ENCODE measurements at places on chromosomes 13 and 19. TPM values are rescaled to one million over a fixed set of nuclear protein-coding genes. Genes with fewer than 3 reads are reported as not detected.

DNA sequence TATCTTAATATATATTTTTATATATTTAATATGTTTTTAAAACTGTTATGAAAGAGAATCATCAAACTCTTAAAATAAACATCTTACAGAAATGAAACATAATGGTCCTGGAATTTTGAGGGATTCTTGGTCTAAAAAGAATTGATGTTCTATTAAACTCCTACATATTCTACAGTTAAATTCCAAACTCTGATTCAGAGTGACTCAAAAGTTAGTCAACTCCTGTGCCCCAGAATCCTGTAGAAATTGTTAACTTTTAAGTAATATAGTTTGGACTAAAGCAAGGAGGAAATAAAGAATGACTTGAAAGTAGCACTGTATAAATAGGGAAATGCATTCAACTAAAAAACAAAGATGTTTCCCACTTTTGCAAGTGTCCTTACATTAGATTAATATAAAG, 47.7 kb downstream of the FNDC3A start:
- no peak for DNase-seq

- DNase-seq, result no peak
Observed at GRCh38 chr19:6721138-6721474, 656 bp upstream of the C3 start.

DNA sequence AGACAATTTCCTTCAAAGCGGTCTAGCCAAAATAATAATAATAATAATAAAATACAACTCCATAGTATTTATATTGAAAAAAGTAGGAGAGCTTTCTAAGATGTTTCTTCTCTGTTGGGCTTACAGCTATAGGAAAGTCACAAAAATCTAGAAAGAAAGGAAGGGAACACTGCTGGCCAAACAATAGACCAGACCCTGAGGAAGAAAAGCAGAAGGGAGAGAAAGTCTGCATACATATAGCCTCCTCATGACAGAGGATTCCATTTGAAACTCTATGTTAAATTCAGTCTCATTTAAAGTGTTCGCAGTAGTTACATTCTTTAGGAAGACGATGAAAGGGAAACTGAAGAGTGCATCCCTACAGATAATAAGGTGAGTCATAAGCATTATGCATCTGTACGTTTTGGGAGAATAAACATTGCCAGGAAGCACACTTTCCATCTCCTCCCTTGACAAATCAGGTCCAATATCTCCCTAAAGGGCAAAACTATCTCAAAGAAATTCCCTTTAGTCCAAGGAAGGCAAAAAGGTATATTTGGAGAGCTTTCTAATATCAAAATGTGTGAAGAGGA, 86.5 kb downstream of the PCDH9 start:
- DNase-seq, result no peak

GRCh38 chr19:20315543-20315942, 148.5 kb downstream of the ZNF486 start:
- no peak for DNase-seq

The GPC5 gene
- total RNA-seq, result 0.22 TPM

DNA sequence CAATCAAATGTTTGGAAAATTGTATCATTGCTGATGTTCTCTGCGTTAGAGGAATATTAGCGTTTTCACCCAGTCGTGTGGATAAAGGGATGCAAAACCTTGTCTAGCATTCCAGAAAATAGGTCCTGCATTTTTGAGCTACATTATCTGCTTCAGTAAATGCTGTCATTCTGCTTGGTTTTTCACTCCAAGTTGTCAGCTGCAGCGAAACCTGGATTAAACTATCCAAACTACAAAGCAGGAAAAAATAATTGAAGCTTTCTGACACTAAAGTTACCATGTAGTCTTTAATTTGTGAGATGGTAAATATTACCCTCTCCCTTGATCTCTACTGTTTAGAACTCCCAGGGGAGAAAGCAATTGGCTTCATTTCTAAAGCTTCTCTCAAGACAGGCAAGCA, 1795.5 kb upstream of the PRR20A start:
- no peak for DNase-seq

The ZNF587B gene
- total RNA-seq, result 13.0 TPM

- DNase-seq, result no peak
Observed at GRCh38 chr13:109529964-109530363, 256.4 kb downstream of the IRS2 start.

DNA sequence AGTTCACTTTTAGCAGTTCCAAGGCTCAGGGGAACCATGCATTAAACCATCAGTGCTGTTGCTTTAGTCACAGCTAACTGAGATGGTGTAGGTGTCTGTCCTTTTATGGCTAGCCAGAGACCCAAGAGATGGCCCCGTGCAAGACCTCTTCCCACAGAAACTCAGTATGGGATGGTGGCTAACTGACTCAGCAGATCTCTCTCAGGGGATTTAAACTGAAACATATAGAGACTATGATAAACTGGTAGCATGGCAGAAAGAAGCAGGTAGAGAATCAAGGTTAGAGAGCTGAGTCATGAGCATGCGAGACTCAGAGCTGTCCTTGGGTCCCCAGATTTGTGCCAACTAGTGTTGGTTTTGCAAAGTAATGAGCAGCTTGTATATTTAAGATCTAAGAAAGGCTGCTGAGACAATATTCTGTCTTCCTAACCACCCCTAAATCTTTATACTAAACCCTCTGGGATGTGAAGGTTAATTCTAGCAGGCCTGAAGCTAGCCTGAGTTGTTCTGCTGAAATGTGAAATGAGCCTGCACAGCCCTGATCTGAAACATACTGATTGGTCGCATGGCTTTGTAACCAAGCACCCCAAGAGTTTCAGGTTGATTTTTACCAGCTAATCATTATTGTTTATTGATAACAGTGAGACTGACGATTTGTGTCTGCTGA, 6.5 kb upstream of the SCEL start:
- DNase-seq, result no peak
